Stomach (tissue), 19 donors: ENCODE measurements at places on chromosomes 2 and 18.

- no peak for DNase-seq
Measured at GRCh38 chr2:96949701-96950350, 36.6 kb downstream of the FAM178B start.

DNA sequence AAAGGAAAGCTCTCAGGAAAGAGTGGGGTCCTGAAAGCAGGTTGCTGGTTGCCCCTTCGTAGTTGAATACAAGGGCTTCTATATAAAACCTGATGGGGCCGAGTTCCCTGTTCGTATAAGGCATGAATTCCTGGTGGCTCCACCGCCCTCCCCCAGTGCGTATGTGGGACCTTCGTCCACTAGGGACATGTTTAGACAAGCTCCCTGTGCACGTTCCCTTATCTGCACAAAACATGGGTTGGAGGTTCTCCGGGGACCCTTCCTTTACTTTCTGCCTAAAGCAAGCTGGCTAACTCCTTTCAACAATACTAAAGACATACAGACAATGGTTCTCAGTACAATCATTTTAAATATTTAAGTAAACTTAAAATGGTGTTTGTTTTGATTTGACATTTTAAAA is 8.0 kb downstream of the CLUL1 start:
- DNase-seq: no peak

GRCh38 chr2:232435805-232436204 is 20.1 kb upstream of the ALPI start:
- DNase-seq: no peak

GRCh38 chr2:159137511-159138241 is 148.8 kb downstream of the WDSUB1 start:
- DNase-seq: no peak

- DNase-seq: no peak
Measured at GRCh38 chr2:100184055-100184737, 41.8 kb upstream of the AFF3 start.

DNA sequence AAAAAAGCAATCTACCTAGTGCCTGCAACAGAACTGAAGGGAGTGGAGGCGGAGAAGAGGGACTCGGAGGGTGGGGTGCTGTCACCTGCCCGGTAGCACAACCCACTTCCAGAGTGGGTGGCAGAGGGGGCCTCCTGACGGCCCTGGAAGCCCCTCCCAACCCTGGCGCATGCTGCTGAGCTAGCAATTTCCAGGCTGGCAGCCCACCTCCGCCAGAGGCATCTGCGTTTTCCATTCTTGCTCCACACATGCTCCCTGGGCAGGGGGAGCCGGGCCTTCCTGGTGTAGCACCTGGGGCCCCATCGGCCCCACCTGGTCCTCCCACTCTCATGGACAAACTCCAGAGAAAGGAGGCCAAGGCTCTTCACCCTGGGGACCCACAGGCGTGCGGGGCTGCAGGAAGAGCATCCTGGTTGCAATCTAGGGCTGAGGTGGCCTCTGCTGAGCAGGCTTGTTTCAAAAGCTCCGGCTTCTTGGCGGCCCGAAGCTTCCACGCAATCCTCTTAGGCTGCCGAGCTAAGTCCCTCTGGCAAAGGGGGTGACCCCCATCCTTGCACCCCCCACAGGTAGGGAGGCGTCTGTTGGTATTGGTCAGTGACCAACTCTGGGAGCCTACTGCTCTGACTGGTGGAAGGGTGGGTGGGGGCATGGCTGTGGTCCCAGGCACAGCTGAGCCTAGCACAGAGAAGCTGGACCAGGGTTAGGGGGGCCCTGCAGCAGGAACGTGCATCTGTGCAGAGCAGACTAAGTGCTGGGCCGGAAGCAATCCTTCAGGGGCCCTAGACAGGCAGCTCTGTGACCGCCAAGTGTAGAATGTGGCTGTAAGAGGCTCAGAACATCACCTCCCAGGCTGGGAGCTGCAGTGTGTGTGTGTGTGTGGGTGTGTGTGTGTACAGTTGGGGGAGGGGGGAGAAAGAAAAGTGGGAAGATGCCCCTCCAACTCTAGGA is 2.6 kb downstream of the HS6ST1 start:
- peak; percentile 20 for DNase-seq

DNA sequence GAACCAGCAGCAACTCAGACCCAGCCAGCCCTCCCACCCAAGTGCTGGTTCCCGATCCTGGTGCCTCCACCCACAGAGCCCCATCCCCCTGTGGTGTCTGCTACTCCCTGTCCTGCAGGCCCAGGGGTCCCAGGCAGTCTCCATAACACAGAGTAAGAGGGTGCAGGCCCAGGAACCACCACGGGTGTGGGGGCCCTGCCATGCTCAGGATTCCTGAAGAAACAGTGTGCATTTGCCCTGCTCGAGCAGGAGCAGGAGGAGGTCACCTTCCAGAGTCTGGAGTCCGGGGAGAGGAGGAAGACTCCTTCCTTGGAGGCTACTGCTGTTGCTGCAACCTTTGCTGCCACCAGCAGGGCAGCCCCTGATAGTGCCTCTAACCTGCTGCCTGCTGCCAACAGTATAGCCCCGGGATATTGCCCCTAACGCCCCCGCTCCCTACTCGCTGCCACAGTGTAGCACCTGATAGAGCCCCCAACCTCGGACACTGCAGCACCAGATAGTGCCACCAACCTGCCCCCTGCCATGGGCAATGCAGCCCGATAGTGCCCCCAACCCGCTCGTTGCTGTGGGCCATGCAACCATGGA is 46.8 kb upstream of the ANKRD62 start:
- DNase-seq: no peak

DNA sequence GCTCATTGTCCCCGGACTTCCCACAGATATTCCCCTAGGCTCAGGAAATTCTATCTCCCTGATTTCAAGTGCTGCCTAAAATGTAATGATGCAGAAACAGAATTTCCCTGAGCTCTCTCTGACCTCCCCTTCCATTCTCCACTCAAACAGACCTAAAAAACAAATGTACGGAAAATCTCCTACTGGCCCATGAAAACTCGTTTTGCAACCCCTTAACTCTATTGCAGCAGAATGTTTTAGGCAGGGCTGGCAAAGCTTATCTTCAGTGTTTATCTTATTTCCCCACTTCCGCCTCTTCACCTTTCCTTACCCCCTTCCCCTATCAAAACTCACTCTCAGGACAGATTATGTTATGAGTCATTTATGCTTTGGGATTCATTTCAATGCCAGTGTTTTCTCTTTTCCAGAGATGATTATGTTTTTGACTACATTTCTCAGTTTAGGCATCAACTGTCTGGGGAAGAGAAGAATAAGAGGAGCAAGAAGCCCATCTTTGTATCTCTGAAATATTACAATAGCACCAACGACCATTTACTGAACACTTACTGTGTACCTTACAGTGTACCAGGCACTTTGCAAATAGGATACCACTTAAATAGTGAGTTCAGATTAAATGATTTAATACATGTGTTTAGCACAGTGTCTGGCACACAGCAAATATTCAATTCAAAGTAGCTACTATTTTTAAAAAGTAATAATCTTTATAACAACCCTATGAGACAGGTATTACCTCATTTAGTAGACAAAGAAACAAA is 53.9 kb upstream of the STPG4 start:
- no peak for DNase-seq

DNA sequence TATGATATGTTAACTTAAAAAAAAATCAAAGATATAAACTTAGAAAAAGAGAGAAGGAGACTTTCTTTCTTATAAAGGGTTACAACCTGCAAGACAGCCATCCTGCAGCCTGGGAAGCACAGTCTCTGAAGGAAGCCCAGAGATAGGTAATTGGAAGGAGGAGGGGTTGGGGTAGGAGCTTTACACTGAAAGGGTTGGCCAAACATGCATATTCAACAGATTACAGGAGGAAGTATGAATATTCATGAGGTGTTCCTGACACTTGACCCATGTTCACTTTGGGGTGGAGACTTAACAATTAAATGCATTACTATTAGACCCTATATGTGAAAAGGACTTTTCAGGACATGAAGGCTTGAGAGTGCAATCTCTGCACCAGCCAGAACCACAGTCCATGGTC is 71.7 kb upstream of the CDH2 start:
- no peak for DNase-seq

DNA sequence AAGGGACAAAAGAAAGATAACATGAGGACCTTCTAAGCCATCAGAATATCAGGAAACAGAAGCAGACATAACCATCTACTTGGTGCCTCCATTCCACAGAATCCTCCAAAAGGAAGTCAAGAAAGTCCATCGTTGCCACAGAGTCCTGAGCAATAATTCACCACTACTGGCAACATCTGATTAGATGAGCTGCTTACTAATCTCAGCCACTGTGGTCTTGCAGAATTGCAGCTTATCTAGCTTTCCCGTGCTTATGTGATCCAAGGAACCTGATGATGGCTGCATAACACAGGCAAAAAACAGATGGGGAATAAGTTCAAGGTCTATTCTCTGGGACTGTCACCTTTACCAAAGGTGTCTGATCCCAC is 278.5 kb downstream of the AFF3 start:
- DNase-seq: no peak

- DNase-seq: no peak
Measured at GRCh38 chr2:43754180-43754579, 19.7 kb upstream of the DYNC2LI1 start.

DNA sequence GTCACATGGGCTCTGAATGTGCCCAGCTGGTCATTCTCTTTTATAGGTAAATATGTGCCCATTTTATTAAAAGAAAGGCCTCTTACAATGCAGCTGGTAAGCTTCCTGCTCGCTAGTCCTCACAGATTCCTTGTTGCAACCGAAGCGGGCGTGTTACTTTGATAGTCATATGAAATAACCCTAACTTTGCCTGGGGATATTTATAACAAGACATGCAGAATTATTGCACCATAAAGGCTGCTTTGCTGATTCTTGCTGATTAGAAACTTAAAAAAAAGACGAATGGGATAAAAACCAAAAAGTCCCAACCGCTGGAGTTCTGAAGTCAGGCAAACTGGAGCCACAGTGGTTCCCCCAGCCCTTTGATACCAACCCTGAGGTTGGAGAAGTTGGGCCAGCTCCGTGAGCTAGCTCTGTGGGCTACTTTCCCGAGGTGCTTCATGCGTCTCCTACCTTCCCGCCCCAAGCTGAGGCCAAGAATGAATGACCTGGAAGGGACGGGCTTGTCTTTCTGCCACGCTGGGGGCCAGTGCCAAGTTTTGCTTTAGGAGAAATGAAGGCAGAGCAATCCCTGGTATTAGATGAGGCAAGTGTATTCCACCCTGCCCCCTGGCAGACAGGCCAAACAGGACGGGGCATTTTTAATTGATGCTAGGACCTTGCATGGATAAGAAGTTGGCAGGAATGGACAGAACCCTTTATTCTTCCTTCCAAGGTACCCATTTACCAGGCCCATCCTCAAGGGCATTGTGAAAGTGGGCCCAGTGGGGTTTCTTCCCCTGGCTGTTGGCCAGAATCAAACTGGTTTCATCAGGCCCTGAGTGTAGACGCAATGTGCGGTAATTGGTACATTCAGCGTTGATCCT is 140.4 kb downstream of the KCTD1 start:
- DNase-seq: no peak

GRCh38 chr18:46402396-46402795 is 254.6 kb downstream of the LOXHD1 start:
- no peak for DNase-seq

- no peak for DNase-seq
Measured at GRCh38 chr2:10810202-10811161, 2.1 kb downstream of the PDIA6 start.

DNA sequence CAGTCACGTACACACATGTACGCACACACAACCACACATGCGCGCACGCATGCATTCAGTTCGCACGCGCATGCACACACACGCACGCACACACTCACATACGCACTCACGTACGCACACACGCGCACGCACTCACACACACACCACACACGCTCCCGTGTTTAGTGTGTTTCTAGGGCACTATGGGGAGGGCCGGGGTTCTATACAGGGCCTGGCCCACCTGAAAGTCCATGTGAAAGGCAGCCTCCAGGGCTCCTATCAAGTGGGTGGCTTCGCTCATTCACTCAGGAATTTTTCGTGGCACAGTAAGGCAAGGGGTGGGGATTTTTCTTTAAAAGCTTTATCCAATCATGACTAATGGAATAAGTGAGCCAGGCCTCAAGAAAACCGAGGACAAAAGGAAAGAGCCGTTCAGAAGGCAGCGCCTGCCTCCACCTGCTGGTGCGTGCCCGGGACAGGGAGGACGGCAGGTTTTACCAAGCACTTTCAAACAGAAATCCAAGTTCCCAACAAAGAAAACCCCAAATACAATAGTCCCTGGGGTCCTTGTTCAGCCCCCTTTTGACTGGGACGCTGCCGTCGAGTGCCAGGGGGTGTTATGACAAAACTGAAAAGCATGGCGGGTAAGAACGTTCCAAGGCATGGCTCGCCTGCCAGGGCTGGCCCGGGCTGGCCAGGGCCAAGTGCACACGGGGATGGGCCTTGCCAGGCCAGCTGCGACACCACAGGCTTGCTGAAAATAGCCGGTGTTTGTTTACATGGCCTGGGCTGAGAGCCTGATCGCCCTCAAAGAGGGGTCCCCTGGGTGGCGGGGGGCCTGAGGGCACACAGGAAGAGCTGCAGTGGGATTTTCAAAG is 110.0 kb downstream of the HDAC4 start:
- no peak for DNase-seq

DNA sequence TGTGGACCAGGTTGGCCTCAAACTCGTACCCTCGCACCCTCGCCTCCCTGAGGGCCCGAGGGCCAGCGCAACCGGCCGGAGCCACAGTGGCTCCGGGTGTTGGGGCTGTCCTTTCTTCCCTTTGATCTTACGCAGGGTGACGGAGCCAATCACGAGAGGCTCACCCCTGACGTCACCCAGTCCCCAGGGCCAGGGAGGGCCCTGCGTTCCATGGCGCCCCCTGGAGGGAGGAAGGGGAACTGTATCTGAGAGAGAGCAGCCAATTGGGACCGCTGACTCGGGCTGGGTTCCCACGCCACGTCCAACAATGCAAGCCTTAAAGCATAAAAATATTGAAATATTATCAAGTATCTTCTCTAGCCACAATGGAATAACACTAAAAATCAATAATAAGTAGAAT is 432.8 kb upstream of the LRRTM4 start:
- no peak for DNase-seq

DNA sequence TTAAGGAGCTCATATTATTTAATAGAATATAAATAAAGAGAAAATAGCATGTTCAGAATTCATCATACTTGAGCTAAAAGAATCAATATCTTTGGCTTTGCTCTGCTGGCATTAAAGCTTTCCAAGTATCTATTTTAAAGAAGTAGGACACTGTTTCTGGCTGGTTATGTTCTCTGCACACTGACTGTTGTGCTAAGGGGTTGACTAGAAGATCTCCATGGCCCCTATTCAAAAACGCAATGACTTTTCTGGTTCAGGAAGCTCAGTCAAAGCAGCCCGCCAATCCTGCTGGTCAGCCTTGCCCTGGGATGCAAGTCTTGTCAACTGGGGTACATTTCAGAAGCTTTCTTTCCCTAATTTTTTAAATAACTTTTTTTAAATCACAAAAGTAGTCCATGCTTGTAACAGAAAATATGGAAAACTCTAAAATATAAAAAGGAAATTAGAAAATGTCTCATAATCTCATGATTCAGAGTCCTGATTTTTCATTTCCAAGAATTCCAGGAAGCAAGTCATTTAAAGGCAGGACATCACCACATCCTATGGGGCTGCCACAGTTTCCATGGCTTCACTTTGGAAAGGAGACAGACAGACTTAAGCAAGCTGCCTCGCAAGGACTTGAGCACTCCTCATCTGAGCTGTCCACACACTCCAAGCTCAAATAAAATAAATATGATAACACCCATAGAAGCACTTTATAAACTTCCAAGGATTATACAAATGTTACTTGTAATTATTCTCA is 195.1 kb downstream of the TXNL1 start:
- no peak for DNase-seq

GRCh38 chr2:101176803-101177202 is 25.6 kb upstream of the TBC1D8 start:
- no peak for DNase-seq
